Fibroblast of skin of abdomen (primary cell): ENCODE measurements at places on chromosomes 12 and 14.

GRCh38 chr14:91048265-91048664 is 12.2 kb downstream of the RPS6KA5 start:
- no peak for DNase-seq

GRCh38 chr14:20499881-20500280 is 5.5 kb upstream of the RNASE10 start:
- no peak for DNase-seq

DNA sequence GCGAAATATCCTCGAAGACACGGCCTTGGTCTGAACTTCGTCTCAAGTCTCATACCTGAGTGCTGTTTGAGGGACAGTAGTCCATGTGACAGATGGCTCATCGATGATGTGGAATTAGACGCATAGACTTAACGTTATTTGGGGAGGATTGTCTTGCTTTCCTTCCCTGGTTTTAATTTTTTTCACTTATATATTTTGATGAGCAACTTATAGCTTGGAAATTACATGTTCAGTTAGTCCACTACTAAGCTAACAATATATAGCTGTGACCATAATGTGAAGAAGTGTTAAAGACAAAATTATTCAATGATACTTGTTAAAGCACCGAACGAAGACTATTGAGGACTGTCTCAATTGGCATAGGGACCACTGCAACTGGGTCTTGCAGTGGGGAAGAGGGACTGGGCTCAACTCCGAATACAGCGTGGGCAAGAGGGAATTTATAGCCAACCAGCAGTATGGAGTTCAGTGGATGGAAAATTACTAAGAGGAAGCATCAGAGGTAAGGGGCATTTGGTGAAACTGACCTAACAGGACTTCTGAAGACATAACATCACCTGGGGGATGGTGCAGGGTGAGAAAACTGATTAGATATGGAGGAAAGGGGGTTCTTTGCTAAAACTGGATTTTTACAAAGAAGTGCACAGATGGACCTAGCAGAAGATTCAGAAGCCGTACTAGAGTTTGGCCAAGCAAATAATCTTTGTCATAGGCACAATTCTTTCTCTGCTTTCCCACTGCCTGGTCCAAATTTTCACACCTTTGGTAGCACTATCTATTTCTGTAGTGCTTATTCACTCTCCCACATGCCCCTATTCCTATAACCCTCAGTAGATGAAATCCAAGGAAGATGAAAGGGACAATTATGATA is 910 bp upstream of the TM7SF3 start:
- no peak for DNase-seq

DNA sequence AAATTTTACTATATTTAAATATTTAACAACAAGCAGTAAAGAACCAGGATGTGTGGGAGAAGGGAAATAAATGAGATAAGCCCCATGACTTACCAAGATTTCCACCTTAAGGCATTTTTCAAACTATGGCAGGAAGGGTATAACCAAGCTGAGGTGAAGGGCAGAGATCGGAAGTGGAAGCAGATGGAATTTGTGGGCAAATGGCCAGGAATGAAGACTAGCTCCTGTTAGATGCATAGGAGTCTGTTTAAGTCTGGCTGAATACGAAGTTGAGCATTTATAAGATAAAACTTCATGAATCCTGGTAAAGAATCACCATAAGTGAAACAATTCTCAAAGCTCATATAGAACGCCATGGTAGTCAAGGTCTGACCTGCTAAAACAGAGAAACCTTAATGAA is 163.5 kb downstream of the DIO2 start:
- DNase-seq: peak; percentile 21

- DNase-seq: peak; percentile 28
Observed at GRCh38 chr12:29164477-29165393, 15.7 kb downstream of the FAR2 start.

- peak; percentile 24 for DNase-seq
Observed at GRCh38 chr12:121465921-121466793, 66.2 kb downstream of the RNF34 start.

DNA sequence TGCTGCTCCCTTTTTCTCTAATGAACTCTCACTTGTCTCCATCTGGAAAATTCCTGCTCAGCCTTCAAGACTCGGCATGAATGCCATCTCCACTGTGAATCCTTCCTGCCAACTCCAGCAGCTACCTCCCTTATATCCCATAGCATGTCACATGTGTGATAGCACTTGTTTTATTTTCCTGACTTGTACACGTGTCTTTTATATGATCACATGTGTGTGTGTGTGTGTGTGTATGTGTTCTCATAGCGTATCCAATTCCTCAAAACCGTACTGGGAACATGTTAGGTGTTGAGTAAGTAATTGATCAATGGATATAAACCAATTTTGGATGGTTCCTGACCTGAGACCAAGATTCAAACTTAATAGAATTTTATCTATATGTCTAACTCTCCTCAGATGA is 1107.7 kb downstream of the GALC start:
- no peak for DNase-seq

GRCh38 chr12:55816881-55817344 is 611 bp downstream of the SARNP start:
- no peak for DNase-seq

- no peak for DNase-seq
Observed at GRCh38 chr14:50659327-50659974, 8.7 kb downstream of the SAV1 start.

GRCh38 chr12:95837240-95838038 is 21.3 kb upstream of the SNRPF start:
- no peak for DNase-seq

GRCh38 chr12:70448371-70448770 is 82.3 kb downstream of the KCNMB4 start:
- DNase-seq: peak; percentile 18

GRCh38 chr14:51725061-51725460 is 73.4 kb downstream of the FRMD6 start:
- DNase-seq: no peak

DNA sequence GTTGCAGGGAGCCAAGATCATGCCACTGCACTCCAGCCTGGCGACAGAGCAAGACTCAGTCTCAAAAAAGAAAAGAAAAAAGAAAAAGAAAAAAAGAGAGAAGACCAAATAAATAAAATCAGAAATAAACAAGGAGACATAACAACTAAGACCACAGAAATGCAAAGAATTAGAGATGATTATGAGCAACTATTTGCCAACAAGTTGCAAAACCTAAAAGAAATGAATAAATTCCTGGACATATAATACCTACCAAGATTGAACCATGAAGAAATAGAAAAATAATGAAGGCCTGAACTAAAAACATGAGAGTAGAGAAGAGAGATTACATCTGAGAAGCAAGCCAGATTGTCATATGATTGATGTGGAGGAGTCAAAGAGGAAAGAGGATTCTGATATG is 17.6 kb upstream of the EPS8 start:
- no peak for DNase-seq

DNA sequence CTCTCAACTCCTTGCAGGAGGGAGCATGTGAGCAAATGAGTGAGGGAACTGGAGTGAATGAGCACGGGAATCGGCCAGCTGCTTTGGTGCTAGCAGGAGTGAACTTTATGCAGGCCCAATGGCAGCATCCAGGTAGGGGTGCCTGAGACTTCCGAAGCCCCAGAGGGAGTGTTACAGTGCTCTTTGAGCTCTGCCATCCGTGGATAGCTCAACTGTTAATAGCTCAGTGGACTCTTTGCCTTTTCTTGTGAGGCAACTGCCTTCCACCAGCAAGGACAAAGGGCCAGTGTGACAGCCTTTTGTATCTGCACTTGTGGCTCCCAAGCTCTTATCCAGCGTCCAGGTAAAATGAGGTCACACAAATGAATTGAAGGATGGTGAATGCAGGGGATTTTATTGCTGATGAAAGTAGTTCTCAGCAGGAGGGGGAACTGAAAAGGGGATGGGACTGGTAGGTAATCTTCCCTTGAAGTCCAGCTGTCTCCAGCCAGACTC is 12.9 kb downstream of the CREBL2 start:
- no peak for DNase-seq

DNA sequence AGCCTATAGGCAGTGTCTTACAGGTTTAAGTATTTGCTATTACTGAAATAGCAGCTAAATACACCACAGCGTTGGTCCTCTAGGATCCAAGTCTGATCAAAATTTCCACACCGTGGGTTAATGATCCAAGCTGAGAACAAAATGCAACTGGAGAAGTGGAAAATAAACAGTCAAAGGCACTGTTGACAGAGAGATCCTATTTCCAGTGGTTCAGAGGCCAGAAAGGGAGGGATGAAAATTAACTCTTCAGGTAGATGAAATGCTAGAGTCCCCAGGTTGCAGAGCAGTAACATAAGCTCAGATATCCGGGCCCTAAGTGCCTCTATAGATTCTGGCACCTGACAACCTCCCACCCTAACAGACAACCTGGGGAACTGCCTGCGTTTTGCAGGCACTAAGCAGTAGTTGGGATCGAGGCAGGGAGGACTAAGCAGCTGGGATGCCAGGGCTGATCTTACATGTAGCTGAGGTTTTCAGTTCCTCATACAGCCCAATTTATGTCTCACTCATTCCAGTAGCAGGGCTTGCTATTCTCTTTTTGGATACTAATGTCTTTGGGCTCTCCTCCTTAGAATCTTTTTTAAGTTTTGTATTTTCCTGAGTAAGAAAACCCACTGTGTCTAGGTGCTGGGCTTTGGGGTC is 42.7 kb upstream of the CRACR2A start:
- no peak for DNase-seq

DNA sequence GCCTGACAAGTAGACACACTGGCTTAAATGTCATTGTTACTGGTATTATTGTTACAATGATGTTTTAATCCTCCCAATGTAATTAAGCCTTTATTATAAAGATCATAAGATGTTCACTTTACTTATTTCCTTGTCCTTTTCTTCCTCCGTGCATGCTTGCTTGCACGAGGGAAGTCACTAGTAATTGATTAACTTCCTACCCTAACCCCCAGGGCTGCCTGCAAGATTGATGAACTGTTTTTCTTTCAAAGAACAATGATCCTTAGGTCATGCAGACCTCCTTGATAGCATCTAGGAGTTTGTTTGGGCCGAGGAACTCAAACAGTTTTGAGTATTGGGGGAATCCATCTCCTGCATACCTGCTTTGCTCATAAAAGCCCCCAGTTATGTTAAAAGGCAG is 43.0 kb downstream of the GLRX5 start:
- no peak for DNase-seq

DNA sequence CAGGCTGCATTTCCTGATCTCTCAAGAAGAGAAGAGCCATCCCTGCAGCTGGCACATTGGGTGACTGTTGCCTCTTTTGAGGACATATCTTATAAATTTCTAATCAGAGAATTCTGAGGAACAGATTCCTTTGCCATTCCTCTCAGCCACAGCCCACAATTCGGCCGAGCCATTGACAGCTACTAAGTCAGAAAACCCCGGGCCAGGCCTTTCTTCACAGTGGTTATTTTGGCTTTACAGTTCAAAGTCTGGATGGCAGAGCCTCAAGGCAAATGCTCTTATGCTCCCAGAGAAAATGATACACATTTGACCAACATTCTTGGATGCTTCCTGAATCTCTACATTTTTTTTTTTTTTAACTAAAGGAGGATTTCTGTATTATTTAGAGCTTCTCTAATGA is 138.4 kb upstream of the FRMD6 start:
- DNase-seq: no peak

- DNase-seq: no peak
Observed at GRCh38 chr14:100840286-100841065, 14.6 kb downstream of the MEG3 start.

DNA sequence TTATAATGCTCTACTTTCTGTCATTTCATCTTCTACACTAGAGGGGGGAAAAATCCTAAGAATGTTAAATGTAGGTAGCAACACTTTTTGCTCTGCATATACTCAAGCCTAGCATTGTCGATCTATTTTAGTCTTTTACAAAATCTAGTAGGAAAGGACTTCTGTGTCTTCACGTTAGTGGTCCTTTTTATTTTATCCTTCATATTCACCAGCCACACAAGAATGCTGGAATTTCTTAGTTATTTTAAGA is 253.0 kb upstream of the FLRT2 start:
- DNase-seq: no peak

DNA sequence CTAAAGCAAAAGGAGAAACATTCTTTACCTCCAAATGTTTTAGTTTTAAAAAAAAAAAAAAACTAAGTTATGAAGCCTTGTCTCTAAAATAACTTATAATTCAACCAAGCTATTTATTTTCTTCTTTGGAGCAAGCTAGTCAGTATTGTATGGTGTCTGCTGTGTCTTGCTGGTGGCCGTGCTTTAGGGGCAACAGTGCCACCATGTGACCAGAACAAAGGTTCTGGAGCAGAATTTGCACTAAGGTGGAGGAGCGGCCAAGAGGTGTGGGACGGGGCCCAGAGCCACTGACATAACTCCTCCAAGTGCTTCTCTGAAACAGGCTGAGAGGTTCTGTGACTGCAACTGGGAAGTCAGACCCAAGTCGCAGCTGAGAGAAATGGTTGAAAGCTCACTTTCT is 4.5 kb downstream of the FICD start:
- no peak for DNase-seq

DNA sequence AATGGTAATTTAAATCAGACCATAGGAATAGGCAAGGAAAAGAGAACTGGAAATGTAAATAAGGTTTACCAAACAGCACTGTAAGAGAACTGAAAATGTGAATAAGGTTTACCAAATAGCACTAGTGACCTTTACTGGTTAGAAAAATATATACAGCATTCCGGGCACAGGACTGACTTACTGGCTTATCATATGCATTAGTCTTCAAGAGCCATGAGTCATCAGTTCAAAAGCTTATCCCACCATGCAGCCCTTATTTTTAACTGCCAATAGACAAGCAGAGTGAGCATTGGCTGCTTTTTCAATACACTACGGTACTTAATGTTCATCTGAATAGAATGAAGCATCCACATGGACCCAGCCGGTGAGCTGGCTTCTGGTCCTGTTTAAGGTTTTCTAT is 13.0 kb upstream of the NELL2 start:
- no peak for DNase-seq

GRCh38 chr14:26856876-26857518 is 259.2 kb upstream of the NOVA1 start:
- no peak for DNase-seq

- DNase-seq: no peak
Observed at GRCh38 chr12:132804426-132804861, 24.2 kb downstream of the GOLGA3 start.

GRCh38 chr14:37598747-37599506 is 3.5 kb downstream of the TTC6 start:
- DNase-seq: no peak

DNA sequence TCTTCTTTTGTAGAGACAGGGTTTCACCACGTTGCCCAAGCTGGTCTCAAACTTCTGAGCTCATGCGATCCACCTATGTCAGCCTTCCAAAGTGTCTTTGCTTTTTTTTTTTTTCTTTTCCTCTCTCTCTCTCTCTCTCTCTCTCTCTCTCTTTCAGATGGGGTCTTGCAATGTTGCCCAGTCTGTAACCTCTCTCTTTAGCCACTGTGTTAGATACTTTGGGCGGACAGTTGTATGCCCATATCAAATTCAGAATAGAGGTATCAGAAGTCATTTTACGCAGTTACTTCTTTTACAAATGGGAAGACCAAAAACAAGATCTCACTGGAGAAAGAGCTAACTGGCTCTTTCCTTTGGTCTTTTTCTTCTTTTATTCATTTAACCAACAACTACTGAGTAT is 6.7 kb downstream of the HEBP1 start:
- no peak for DNase-seq

DNA sequence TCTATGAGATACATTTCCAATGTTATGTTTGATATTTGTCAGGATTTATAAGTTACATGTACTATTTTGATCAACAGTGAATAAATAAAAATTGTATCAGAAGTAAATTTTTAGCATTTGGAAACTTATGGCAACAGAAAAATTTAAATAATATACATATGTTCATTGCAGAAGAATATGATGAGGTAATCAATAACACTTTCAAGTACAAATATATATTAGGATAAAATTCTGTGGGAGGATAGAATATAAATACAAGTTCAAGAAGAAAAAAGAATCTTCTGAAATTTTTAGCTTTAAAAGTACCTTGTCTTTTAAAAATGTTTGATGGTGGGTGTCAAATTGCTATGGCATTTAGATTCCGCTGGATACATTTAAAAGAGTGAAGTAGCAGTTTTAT is 102.8 kb upstream of the MUCL1 start:
- no peak for DNase-seq
